ENCODE measurements at places on chromosomes 6 and 20. TPM values are rescaled to one million over a fixed set of nuclear protein-coding genes. Genes with fewer than 3 reads are reported as not detected.
A peak's percentile ranks its signal among the peaks of the same experiment; 100 is the strongest.

GRCh38 chr20:64064145-64064698 is 1.2 kb downstream of the TCEA2 start:
- DNase-seq = no peak

THBD gene
- polyA plus RNA-seq = 4.2 TPM

OR12D3 gene
- polyA plus RNA-seq = not detected

GRCh38 chr6:27834384-27834783 is 77.8 kb downstream of the OR2B2 start:
- DNase-seq = no peak

SLC35B3 gene
- polyA plus RNA-seq = 25.3 TPM

DNA sequence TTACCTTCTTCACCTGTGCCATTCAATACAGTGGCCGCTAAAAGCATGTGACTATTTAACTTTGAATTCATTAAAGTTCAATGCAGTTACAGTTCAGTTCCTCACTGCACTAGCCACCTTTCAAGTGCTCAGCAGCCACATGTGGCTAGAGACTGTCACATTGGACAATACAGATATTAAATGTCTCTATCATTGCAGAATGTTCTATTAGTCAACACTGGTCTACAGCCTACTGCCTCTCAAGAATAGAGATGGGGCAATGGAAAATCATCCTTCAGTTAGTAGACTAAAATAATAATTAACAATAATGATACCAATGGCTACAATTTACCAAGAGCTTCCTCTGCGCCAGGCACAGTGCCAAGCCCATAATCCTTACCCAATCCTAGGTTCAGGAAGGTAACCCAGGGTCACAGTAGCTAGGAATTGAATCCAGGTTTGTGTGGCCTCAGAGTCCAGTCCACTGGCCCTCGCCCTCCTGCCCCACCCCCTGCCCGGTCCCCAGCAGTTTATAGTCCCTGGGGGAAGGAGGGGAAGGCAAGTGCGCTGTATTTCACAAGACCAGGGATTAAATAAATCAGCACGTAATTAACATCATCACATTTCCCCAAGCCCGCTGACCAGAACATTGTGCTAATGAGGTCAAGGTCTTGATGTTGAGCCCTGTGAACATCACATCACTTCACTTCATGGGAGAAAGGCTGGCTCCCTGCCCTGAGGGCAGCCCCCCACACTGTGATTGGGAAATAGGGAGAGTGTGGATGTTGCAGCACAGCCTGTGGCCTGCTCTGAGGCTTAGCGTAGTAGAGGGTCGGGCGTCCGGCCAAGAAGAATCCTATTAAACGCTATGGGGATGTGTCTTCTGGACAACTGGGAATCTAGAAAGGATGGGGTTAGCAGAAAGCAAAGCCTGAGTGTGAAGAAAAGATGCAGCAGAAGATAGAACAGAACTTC is 147.2 kb downstream of the VEGFA start:
- peak; percentile 25 for DNase-seq

- DNase-seq = peak; percentile 84
Observed at GRCh38 chr6:37077905-37078296, 72.4 kb downstream of the FGD2 start.

DEFB124 gene
- 0.60 TPM for polyA plus RNA-seq

GRCh38 chr6:87430499-87430898 is 22.7 kb downstream of the CFAP206 start:
- DNase-seq = no peak

- DNase-seq = no peak
Observed at GRCh38 chr20:60209048-60209447, 250.8 kb downstream of the CDH26 start.

GRCh38 chr6:166258854-166259276 is 49.3 kb downstream of the PRR18 start:
- DNase-seq = no peak

- no peak for DNase-seq
Observed at GRCh38 chr20:62103508-62104233, 18.6 kb upstream of the LSM14B start.

GRCh38 chr20:60011512-60012507 is 53.6 kb downstream of the CDH26 start:
- peak; percentile 54 for DNase-seq

DNA sequence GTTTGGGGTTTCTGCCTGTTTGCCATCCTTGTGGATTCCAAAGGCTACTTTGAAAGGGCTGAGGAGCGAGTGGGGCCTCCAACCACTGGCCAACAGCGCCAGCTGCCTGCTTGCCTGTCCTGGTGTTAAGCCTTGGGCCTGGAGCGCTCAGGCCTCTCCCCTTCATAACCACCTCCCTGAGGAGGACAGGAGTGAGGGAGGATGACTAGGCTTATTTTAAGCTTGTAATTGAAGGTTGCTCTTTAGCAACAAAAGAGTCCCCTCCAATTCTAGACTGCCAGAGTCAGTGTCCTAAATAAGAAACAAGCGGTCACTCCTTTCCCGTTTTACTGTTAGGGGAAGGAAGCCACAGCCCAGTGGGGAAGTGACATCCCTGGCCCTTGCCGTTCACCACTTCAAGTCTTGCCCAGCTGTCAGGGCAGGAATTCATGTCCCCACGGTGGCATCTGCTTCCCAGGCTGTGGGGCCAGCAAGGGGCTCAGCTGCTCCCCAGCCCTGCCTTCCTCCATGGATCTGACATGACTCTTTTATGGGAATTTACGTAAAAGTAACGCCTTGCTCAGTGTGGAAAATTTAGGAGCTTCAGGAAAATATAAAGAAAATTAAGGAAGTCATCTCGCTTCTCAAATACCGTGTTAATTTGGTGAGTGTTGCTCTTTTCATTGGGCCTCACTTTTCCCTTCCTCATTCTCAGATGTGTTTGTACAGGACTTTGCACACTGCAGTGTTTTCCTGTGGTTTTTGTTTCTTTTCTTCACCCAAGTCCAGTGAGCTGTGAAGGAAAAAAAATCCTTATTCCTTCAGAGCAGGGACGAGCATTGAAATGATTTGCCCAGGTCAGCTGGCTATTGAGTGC is 57.8 kb downstream of the SSR1 start:
- no peak for DNase-seq

DNA sequence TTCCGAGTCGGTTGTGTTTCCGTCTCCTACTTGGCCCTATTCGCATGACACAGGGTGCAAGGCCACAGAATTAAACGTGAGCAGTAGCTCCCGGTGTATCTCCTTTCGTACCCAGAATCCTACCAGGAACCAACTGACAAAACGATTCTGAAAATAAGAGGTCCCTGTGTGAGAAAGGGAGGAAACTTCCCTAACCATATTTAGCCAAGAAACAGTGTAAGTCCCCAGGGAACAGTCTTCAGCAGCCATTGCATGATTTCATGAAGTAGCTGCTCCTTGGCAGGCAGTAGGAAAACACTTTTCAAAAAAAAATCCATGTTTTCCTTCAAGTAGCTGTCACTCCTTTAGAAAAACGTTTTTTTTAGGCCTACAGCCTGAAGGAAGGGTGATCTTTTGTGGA is 46.9 kb downstream of the PDE10A start:
- peak; percentile 73 for DNase-seq

GRCh38 chr6:37779902-37780628 is 39.5 kb upstream of the ZFAND3 start:
- no peak for DNase-seq

- no peak for DNase-seq
Observed at GRCh38 chr6:134081506-134081905, 29.1 kb upstream of the SLC2A12 start.

LAMA5 gene
- 54.4 TPM for polyA plus RNA-seq

DNAAF9 gene
- not detected for polyA plus RNA-seq

TMEM181 gene
- 17.7 TPM for polyA plus RNA-seq

DNA sequence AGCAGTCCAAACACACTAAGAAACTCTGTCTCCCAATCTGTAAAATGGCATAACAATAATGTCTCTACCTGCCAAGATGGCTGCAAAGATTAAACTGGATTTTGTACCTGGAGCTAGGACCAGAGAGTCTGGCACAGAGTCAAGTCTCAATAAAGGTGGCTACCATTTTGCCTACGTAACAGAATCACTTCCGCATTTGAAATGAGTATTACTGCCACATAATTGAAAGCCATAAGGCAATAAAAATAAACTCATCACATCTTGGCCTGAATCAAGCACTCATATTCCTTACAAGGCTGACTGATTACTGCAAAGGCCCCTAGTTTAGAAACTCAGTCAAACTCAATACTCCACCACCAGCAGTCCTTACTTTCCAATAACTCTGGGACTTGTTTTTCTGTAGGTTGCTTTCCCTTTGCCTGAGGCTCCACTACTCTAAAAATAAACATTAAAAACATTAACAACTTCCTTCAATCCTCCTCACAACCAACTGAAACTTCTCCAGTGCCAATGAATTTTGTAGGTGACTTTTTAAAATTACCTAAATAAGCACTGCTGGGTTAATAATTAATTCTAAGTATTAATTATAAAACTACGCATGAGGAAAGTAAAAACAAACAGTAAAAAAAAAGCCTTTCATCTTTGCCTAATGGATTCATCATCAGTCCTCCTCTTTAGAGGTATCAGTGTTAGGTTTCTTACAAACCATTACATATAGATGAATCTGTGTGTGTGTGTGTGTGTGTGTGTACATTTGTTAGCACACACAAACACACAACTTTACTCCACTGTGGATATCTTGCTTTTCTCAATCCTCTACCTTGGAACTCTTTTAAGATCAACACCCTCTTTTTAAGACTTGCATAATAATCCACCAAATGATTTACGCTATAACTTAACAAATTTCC is 3.7 kb downstream of the KIF16B start:
- no peak for DNase-seq

DNA sequence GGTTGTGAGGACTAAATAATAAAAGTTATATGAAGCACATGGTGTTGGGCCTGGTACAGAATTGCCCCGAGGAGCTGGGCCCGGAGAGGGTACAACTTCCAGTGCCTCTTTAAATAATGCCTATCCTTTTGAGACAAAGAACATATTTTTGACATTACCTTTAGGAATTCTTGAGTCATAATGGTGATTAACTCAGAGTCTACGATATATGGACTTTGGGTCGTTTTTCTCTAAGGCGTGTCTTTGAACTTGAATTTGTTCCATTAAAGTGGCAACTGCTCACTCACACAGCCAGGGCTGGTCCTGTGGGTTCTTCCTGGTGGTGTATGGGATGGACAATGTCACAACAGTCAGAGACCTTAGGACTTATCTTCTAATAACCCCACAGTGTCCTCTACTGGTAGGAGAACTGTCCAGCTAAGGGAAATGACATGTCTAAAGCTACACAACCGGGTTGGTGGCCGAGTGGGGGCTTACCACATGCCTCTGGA is 106.5 kb downstream of the CDC5L start:
- DNase-seq = no peak

RGS17 gene
- polyA plus RNA-seq = 1.5 TPM

PI3 gene
- not detected for polyA plus RNA-seq

- no peak for DNase-seq
Observed at GRCh38 chr6:157282284-157282683, 41.0 kb downstream of the TMEM242 start.

DNA sequence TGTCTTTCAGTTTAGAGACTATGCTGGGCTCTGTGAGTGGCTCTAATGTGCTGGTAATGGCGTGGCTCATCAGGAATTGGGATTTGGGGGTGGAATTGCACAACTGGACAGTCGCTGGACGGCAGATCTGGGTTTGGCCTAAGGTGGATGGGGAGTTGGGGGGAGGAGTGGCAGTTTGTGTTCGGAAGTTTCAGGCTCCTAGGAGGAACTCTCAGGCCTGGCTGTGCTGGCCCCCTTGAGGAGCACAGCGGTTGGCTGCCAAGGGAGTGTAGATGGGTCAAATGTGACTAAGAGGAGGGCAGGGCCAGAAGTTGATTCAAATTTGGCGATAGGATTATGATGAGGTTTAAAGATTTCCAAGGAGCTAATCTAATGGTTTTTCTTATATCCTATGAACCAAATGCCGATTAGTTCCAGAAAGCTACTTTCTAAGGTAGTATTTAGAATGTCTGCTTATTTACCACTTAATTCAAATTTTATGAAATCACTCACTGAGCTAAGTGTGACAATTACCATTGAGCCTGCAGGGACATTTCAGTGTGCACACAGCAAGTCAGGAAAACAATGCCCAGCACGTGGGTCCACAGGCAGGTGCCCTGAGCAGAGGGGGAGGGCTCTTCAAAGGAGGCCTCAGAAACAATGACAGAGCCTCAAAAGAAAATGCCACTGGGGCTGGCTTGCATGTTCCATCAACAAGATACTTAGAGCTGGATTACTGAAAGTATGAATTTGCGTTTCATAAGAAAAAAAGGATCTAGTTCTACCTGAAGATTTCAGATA is 111.0 kb downstream of the GJA10 start:
- no peak for DNase-seq

- peak; percentile 88 for DNase-seq
Observed at GRCh38 chr20:13661070-13661685, 22.4 kb upstream of the TASP1 start.

- no peak for DNase-seq
Observed at GRCh38 chr6:169070506-169071176, 183.0 kb downstream of the THBS2 start.

CAPN11 gene
- polyA plus RNA-seq = 0.15 TPM

Data from muscle of arm (tissue), 14 donors.